ENCODE measurements at places on chromosomes 3 and 15.

DNA sequence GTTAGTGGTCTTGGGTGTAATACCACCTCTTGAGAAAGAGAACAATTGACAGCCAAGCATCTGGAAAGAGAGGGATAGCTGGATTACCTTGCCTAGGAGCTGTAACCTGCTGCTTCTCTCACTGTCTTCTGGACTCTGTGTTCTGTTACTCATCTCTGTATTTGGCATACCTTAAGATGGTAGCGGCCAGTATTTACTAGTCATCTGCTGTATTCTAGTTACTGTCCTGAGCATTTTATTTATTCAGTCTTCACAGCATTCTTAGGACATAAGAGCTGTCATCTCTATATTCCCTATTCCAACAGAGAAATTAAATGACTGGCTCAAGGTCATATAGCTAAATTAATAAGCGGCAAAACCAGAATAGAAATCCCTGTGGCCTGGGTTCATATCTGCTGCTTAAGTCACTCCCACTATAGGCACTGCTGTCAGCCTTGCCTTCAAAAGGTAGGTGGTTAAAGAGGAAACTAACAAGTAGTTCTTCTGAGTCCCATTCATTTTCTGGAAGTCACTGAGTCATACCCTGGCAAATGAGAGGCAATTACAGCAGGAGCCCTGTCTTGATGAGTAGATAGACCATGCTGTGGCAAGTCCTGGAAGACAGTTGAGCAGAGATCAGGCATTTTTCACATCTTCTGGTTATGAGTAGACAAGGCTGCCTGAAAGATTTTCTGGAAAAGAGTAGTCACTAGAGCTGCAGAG, 68.2 kb downstream of the RAB7A start:
- DNase-seq: no peak

DNA sequence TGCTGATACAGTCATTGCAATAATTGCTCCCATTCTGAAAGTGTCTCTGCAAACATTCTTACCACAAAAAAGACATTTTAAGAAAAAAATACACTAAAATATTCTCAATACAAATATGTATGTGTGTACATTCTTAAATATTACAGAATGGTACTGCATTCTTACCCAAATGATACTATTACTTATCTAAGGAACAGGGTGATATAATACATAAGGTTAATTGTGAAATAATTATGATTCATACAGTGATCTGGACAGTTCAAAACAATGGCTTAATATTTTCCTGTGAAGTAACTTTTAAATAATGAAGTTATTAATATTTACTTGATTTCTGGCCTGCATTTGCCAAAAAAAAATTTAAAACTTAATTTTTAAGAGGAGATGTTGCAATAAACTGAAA, 694.6 kb downstream of the TUSC7 start:
- no peak for DNase-seq

GRCh38 chr3:72924055-72924454, 36.2 kb downstream of the GXYLT2 start:
- no peak for DNase-seq

DNA sequence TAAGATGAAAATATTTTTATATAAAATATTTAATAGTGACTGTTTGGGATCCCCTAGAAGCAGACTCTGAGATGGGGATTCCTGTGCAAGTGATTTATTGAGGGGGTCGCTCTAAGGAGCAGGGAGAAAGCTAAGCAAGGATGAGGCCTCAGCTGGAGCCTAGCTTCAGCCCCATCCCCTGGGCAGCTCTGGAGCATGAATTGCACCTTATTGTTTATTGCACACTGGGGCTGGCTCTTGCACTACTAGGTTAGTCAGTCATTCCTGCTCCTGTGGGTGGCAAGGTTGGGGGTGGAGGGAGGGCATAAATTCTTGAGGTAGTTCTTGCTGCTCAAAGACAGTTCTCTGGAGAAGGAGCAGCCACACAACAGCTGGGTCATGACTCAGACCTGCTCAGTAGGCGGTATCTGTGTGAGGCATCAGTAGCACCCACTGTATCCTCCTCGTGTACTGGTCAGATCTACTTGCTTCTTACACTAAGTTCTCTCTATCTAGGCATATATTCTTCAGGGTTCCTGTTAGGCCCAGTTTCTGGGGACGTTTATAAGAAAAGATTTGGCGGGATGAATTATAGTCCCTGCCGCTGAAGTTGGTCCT, 27.2 kb upstream of the TNFSF10 start:
- no peak for DNase-seq

DNA sequence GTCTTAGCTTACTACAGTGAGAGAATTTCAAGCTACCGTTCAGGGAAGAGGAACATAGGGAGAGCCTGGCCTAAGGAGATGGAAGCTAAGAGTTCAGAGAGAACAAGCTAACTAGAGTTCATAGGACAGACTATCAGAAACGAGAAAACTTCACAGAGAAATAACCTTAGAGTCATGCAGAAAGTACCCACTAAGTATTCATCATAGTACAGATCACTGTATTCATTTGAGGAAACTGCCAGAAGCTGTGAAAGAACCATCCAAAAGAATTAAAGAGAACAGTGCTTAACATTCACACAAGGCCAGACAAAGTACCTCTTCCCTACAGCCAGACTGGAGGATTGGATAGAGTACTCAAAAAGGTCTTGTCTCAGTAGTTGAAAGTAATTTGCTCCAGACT, 15.2 kb upstream of the GBE1 start:
- DNase-seq: no peak

DNA sequence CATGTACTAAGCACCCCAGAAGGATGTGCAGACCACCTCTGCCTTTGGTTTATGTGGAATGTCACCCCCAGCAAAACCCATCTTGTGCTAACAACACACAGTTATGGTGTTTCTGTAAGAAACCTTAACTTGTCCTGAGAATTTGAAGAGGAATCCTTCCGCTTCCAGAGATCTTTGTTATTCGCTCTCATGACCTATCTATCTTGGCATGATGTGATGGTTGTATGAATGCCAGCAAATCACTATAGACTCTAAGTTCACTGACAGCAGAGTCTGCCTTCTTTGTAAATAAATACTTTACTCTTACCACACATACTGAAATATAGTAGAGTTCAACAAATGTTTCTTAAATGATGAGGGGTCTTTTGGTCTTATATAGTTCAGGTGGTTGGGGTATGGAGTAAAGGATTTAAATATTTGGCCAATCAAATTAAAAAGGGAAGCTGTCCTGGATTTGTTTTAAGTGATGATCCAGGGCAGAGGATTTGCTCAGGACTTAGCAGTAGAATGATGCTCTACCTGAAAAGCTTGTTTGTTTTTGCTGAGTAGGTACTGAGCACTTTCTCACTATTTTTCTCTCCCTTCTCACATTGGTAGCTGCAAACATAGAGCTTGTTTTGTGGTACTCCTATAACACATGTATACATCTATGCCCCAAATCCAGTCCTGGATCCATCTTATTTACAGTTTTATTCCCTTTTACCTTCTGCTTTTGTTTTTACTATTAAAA, 27.9 kb upstream of the RTP1 start:
- no peak for DNase-seq

DNA sequence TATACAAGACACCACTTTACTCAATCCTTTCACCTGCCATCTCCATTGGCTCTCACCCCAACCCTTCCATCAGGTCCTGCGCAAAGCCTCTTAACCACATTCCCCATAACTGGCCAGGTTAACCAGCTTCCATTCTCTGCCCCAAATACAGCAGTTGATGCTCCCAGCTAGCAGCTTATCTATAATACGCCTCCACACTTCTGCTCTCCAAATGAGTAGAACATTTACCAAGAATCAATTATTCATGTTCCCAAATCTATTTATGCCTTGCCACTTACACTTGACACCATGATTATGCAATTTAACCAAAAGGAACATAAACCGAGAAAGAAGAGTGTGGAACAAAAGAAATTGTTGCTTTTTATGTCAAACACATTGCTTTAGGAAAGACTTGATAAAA, 103.7 kb upstream of the TPM1 start:
- no peak for DNase-seq

DNA sequence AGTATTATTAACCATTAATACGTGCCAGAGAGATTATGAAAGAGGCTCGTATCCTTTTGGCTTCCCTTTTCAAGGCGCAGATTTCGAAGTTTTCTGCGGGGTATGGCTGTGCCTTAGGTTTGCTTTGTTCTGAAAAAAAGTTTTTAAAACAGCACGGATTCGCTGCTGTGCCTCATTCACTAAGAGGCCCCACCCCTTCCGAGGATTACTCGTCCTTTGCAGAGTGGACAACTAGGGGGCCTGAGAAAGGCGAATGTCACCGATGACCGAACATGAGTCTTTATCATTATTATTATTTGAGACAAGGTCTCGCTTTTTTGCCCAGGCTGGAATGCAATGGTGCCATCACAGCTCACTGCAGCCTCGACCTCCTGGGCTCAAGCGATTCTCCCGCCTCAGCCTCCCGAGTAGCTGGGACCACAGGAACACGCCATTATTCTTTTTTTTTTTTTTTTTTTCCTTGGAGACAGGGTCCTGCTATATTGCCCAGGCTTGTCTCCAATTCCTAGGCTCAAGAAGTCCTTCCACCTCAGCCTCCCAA, 684 bp upstream of the RPS27L start:
- DNase-seq: peak; percentile 58

- no peak for DNase-seq
Measured at GRCh38 chr15:79991826-79992225, 20.8 kb upstream of the BCL2A1 start.

DNA sequence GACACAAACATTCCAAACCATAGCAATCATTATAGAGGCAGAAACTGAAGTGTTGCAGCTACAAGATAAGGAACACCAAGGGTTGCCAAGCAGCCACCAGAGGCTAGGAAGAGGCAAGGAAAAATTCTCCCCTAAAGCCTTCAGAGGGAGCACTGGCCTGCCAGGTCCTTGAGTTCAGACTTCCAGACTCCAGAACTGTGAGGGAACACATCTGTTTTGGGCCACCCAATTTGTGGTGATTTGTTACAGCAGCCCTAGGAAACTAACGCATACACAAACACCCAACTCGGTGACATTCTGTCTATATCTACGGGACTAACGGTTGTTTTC, 54.6 kb downstream of the MB21D2 start:
- DNase-seq: no peak

- no peak for DNase-seq
Measured at GRCh38 chr3:144148356-144148755, 176.7 kb downstream of the DIPK2A start.

GRCh38 chr3:48501196-48501595, 2.8 kb downstream of the SHISA5 start:
- no peak for DNase-seq

GRCh38 chr3:126355251-126355650, 2.0 kb downstream of the KLF15 start:
- DNase-seq: no peak

- no peak for DNase-seq
Measured at GRCh38 chr15:73624530-73624929, 8.7 kb downstream of the NPTN start.

- DNase-seq: no peak
Measured at GRCh38 chr15:47517737-47518136, 199.6 kb upstream of the SEMA6D start.
